WTC11 (cell line): ENCODE measurements at places on chromosomes 1 and 21. TPM values are rescaled to one million over a fixed set of nuclear protein-coding genes. Genes with fewer than 3 reads are reported as not detected.

GRCh38 chr1:54975356-54976108 lies 4.9 kb upstream of the TMEM61 start:
- DNase-seq, result no peak

DNA sequence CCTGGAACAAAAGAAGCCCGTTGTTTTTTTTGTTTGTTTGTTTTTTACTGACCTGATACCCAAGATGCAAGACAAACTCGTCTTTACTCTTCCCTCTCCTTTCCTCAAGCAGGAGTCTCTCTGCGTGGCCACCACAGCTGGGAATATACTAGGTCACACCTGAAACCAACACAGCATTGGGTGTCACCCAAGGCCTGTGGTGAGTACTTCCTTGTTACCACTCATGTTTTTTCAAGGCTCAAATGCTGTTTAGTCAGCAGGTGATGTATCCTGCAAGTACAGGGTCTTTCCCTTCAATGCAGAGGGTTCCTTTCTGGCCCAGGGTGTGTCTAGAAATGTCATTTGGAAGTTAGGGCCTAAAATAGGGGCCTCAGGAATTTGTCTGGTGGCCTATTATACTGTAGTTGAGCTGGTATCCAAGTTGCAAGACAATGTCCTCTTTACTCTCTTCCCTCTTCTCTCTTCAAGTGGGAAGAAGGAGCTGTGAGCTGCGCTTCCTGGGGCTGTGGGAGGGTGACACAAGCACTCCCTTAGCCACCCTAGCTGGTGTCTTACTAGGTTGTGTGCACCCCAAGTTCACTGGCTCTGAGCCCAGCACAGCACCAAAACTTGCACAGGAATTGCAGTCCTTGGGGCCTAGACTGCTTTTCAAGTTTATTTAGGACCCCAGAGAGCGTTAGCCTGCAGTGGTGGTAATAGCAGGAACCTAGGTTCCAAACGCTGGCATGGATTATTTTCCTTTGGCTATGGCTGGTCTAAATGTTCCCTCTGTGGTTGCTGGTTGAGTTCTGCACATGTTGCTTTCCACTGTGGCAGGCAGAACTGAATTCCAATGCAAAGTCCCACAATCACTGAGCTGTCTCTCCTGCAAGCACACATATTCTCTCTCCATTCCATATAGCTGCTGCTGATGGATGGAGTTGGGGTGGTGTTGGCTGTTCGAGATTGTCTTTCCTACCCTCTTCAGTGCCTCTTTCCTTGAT lies 91.4 kb upstream of the LYPLAL1 start:
- DNase-seq, result no peak

DNA sequence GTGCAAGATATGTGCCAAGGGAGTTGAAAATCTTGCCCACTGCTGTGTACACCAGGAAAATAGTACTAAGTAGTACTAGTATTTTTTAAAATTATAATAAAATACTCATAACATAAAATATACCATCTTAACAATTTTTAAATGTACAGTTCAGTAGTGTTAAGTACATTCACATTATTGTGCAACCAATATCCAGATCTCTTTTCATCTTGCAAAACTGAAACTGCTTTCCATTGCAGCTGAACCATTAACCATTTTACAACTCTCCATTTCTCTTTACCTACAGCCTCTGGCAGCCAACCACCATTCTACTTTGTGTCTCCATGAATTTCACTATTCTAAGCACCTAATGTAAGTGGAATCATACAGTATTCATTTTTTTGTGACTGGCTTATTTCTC lies 19.3 kb upstream of the RAB3GAP2 start:
- no peak for DNase-seq

DNA sequence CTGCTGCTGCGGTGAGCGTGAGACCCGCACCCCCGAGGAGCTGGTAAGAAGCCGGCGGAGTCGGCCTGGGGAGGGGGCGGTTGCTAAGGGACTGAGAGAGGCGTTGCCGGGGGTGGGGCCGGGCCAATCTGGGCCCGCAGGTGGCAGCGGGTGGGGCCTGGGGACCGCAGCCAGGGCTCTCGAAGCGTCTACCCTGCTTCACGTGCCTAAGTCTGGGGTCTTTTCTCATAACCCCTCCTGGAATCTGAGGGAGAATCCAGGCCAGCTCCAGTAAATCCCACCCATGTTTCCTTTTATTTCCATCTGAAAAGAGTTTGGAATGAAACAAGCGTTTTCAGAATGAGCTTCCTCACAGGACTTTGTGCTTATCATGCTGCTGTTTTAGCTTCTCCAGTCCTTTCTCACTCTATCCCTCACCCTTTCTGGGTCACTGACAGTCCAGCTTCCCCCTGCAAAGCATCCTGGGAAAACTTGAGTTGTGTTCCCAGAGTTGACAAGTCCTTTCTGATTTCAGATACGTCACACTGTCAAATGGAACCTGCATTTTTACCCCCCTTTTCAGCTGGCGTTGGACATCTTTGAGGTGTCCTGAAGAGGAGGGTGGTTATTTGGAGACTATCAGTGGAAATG lies 431 bp downstream of the CLCN6 start:
- DNase-seq, result no peak

DNA sequence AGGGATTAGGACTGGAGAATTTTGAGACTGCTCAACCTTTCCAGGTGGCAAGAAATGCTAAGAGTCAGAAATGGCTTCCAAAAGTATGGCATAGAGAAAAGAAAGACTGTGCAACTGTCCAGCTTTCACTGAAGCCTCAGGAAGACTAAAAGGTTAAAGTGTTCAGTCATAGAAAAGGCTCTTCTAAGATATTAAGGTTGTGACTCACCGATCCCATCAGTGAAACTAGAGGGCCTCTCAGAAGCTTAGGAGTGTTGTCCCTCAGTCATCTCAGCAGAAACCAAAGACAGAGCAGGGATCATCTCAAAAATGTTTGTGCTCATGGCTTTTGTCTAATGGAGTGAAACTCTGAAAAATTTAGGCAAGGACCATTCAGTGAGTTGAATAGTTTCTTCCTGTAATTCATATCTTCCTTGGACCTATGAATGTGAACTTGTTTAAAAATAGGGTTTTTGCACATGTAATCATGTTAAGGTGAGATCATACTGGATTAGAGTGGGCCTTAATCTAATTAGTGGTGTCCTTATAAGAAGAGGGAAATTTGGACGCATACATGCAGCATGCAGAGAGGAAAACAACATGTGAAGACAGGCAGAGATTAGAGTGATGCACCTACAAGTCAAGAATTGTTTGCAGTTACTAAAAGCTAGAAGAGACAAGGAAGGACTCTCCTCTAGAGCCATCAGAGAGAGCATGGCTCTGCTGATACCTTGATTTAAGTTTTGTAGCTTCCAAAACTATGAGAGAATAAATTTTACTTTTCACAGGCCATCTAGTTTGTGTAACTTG lies 71.3 kb downstream of the RPE65 start:
- DNase-seq, result no peak

The TINAGL1 gene
- total RNA-seq, result 7.2 to 8.4 TPM (median 8.4 TPM) in 3 replicates

The AKNAD1 gene
- not detected in 3 replicates for total RNA-seq
